ENCODE measurements at places on chromosomes 3 and 15. TPM values are rescaled to one million over a fixed set of nuclear protein-coding genes. Genes with fewer than 3 reads are reported as not detected.

GRCh38 chr3:195511136-195511535, 32.0 kb downstream of the PPP1R2 start:
- peaks cover 11% of the 10 kb centered on the region for H3K4me1 ChIP-seq
- DNase-seq = no peak
- H3K4me3 ChIP-seq = no peak overlapping the region
- no peaks in the 10 kb centered on the region for H3K27me3 ChIP-seq
- peaks cover 48% of the 10 kb centered on the region for H3K36me3 ChIP-seq

ECE2 gene
- total RNA-seq = not detected

PIERCE2 gene
- total RNA-seq = not detected

RPN1 gene
- 192 TPM for total RNA-seq

DLG1 gene
- total RNA-seq = 61.4 TPM
